ENCODE measurements at places on chromosomes 4 and X. TPM values are rescaled to one million over a fixed set of nuclear protein-coding genes. Genes with fewer than 3 reads are reported as not detected.
A peak's percentile ranks its signal among the peaks of the same experiment; 100 is the strongest.

ERAS gene
- total RNA-seq = not detected

GRCh38 chr4:79241846-79242245, 84.0 kb downstream of the NAA11 start:
- no peaks in the 10 kb centered on the region for H3K27me3 ChIP-seq
- DNase-seq = no peak
- no peaks in the 10 kb centered on the region for H3K4me1 ChIP-seq
- H3K36me3 ChIP-seq = no peaks in the 10 kb centered on the region
- no peak overlapping the region for H3K27ac ChIP-seq

- peak overlapping the region; percentile 86 for H3K27ac ChIP-seq
- H3K36me3 ChIP-seq = peaks cover 24% of the 10 kb centered on the region
- peaks cover 38% of the 10 kb centered on the region for H3K4me1 ChIP-seq
- no peak for DNase-seq
These were observed 317 bp downstream of the CMC4 start for GRCh38 chrX:155070663-155070974.

GRCh38 chr4:76605099-76605563, 170.1 kb downstream of the SHROOM3 start:
- no peaks in the 10 kb centered on the region for H3K36me3 ChIP-seq
- H3K4me1 ChIP-seq = no peaks in the 10 kb centered on the region
- DNase-seq = no peak
- H3K4me3 ChIP-seq = no peak overlapping the region

DNA sequence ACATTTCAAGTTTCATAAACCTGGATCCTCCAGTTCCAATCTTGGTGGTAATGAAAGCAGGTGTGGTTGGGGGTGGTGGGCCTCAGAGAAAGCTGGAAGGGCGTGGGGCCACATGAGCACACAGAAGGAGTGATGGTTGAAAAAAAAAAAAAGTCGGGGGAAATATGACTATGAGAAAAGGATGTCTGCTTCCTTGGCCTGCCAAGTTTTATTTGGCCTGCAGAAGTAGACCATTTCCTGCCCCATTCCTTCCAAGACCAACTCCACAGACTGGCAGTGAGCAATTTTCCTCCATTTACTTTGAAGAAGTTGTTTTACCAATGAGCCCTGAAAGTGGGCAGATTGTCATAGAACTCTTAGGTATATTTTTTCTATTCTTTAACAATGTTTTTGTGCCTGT, 43.3 kb downstream of the LNX1 start:
- H3K27me3 ChIP-seq = peaks cover 2% of the 10 kb centered on the region
- H3K4me3 ChIP-seq = no peak overlapping the region
- no peak overlapping the region for H3K27ac ChIP-seq
- no peaks in the 10 kb centered on the region for H3K36me3 ChIP-seq
- no peak for DNase-seq

DNA sequence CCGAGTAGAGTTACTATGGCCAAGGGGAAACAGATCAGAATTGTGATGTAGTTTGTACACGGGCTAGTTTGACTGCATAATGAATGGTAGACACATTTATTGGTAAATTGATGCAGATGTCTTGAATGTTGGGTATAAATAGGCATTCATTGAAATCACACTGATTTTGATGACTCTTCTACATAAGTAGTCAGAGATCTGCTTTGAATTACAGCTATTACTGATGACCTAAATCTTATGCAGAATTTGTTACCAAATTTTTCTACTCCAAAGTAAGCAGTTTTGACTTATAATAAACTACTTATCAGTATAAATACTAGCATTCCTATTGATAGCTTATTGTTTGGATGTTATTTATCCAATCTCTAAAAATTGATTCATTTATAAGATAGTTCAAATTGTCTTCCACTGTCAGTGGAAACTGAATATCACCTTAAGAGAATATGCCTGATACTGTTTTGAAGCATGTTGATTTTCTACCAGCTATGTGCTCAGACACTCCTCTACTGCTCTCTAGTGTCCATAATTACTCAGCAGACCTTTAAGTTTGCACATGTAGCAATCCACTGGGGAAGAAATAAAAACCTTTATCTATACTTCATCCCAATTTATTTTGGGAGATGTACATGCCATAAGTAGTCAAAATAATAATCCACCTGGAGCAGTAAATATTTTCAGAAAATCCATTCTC, 120.3 kb downstream of the RASL11B start:
- no peaks in the 10 kb centered on the region for H3K36me3 ChIP-seq
- no peak overlapping the region for H3K27ac ChIP-seq
- H3K4me3 ChIP-seq = no peak overlapping the region
- DNase-seq = no peak
